ENCODE measurements at places on chromosomes 11 and 22.

- no peak for DNase-seq
Observed at GRCh38 chr22:48895831-48896765, 931.6 kb downstream of the BRD1 start.

DNA sequence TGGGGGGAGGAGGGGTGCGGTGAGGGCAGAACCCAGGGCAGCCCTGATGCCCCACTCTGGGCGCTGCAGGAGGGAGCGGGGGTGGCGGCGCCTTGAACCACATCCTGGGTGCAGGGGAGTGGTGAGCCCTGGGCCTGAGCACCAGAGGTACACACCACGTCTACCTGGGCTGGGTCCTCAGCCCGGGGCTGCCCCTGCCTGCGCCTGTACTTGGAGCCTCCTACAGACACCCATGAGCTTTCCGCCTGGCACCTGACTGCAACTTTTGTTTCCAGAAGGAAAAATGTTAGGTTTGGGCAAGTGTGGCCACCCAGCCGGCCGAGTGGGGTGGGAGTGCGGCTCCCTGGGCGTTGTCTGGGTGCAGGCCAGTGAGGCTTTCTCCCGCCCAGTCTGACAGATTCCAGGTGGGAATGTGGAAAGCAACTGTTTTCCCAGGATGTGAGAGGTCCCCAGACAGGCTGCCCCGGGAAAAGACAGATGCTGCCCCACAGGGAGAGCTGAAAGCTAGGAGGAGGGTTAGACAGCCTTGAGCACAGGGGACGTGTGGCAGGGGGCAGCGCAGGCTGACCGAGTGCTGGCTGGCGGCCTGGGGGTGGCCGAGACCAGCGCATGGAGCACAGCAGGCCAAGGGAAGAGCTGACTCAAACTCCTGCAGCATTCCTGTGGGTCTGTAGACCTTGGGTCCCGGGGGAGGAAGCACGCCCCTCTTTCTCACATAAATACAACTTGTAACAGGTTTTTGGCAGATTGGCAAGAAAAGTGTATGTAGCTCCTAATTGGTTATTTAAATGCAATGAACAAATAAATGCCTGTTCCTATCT lies 44.1 kb downstream of the GNB1L start:
- DNase-seq = peak; percentile 26

DNA sequence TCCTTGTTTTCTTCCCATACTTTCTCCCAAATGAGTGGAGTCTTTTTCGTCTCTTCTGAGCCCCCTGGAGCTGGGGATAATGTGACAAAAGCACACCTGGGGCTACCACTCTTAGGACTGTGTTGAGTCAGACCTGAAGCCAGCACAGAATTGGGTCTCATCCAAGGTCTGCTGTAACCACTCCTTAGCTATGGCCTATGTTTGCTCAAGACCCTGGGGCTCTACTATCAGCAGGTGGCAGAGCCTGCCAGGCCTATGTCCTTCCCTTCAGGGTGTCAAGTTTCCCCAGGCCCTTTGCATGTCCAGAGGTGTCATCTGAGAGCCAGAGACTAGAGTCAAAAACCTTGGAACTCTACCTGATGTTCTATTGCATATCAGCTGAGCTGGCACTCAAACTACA lies 335.7 kb downstream of the DDX10 start:
- DNase-seq = no peak

- no peak for DNase-seq
Observed at GRCh38 chr11:31325160-31325559, 44.4 kb downstream of the DCDC1 start.

GRCh38 chr22:42622061-42622710 lies 7.5 kb upstream of the POLDIP3 start:
- no peak for DNase-seq

- DNase-seq = peak; percentile 88
Observed at GRCh38 chr11:117231842-117232091, at the start of gene PCSK7. PCSK7 (minus strand) TSS chr11:117232073; CDS start chr11:117229844, 2,229 bp downstream.

DNA sequence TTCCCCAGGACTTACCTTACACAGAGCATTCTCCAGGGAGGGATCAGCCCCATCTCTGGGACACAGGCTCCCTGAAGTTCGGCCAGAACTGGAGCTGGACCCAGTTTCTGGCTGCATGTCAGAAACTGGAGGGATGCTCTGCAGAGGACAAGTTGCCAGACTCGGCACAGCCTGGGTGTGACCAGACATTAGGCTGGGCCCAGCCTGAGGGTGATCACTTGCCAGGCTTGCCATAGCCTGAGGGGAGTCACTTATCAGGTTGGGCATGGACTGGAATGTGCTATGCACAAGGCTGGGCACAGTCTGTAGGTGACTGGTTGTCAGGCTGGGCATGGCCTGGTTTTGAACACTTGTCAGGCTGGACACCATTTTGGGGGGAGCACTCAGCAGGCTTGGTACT lies 30.7 kb upstream of the STK33 start:
- DNase-seq = no peak

- DNase-seq = peak; percentile 41
Observed at GRCh38 chr22:48943567-48944432, 883.9 kb downstream of the BRD1 start.

DNA sequence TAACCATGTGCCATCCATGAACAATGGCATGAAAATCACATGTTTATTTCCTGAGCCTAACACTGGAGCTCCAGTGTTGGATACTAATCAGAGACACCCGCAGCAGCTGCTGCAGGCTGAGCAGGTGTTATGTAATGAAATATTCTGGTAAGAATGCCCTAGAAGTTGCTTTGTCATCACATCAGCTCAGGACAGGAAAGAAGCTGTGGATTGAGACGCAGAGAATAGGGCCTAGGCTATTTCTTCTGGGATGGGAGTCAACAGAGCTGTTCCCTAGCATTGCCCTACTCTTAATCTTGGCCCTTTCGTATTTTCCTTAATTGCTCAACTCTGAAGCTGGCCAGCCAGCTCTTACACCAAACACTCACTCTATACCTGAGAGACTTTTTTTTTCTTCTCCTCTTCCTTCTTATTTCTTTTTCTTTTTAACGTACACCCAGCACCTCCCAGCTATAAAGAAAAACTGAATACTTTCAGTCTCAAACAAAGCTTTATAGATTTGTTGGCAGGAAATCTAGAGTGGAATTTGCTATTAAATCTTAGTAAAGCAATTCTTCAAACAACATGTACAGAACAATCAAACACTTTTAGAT lies 31.9 kb downstream of the RASSF10 start:
- no peak for DNase-seq

- no peak for DNase-seq
Observed at GRCh38 chr11:13317293-13318080, 39.9 kb downstream of the BMAL1 start.

- DNase-seq = no peak
Observed at GRCh38 chr22:50734343-50734771, 3.6 kb upstream of the ACR start.

GRCh38 chr11:133149698-133150097 lies 382.6 kb downstream of the OPCML start:
- no peak for DNase-seq

GRCh38 chr11:62556108-62556874 lies 9.7 kb upstream of the AHNAK start:
- peak; percentile 57 for DNase-seq

GRCh38 chr22:50730941-50731661 lies 6.9 kb upstream of the ACR start:
- DNase-seq = no peak

GRCh38 chr11:44943696-44944095 lies 7.0 kb downstream of the TP53I11 start:
- DNase-seq = no peak

DNA sequence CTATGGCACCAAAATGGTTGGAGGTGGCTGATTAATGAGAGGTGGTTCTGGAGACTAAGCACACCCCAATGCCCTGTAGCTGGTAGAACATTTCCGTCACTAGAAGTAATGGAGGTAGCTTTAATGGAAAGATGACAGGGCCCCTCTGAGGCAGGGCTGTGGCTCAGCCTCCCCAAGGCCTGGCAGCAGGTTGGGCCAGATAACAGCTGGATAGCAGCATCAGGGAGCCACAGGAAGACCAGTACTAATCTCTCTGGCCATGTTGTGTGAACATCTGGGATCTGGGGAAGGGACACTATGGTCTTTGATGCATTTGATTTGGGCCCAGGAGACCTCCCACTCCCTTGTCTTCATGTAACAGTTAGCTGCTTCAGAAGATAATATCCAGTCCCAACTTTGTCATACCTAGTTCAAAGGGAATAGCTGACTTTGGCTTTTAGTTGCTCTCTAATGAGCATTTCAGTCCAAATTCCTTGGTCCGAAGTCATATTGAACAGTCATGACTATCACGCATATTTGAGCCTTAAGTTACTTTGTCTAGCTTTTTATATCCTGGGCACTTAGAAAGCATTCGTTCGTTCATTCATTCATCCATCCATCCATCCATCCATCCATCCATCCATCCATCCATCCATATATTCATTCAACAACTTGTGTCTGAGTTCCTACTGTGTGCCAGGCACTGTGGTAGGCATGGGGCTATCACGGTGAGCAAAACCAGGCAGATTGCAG lies 53.0 kb upstream of the LMO2 start:
- DNase-seq = no peak

DNA sequence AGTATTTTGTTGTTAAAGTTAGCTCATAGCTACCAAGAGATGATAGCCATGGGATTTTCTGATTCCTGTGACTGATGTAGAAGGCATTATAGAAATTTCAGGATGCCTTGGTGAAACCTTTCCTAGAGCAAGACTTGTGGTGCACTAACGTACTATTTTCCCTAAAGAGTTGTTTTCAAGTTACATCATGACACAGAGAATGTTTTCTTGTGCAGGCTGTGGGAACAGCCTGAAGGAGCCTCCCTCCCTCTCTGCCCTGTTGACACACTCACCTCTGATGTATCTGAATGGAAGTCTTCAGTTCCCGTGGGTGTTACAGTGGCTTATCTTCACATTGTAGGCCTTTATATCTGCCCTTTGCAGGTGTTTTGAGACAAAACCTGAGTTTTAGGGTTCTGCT lies 121.6 kb downstream of the LDLRAD3 start:
- DNase-seq = no peak

- DNase-seq = no peak
Observed at GRCh38 chr11:125343718-125344131, 152.3 kb downstream of the FEZ1 start.
